Naive thymus-derived CD4-positive, alpha-beta T cell (primary cell): ENCODE measurements at places on chromosomes 16 and 17.

- DNase-seq = no peak
These were observed 75.9 kb upstream of the ZNF750 start for GRCh38 chr17:82915757-82916027.

DNA sequence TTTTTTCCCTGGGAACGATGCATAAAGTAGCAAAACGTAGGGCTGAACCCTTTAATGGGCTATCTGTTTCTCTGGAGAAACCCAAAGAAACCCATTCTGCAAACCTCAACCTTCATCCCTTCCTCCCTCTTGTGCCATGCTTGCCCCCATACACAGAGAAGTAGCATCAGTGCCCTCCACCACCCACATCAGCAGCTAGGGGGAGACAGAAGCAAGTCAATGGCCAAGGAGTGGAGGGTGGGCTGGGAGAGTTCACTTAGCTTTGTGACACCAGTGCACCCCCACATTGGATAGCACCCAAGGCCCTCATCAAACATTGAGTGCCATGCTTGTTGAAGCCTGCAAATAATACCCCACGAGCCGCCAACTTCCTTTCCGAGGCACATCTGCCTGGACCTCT is 282.4 kb downstream of the ABCC12 start:
- no peak for DNase-seq

DNA sequence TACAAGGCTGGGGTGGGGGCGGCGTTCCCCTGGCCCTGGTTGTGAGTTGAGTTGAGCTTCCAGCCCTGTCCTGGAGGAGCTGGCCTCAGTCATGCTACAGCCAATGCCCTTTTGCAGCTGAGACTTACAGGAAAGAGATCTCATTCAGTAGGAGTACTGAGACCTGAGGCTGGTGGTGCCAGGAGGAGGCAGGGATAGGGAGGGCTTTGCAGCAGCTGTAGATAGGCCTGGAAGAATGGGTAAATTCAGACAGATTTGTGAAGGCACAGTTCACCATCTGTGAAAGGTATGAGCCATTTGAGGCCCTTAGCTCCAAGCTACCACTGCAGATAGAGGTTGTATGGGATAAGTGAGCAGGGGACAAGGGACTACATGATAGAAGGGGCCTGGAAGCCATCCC is 5.6 kb downstream of the STX4 start:
- no peak for DNase-seq

GRCh38 chr16:73124097-73124652 is 76.2 kb upstream of the ZFHX3 start:
- DNase-seq = no peak

DNA sequence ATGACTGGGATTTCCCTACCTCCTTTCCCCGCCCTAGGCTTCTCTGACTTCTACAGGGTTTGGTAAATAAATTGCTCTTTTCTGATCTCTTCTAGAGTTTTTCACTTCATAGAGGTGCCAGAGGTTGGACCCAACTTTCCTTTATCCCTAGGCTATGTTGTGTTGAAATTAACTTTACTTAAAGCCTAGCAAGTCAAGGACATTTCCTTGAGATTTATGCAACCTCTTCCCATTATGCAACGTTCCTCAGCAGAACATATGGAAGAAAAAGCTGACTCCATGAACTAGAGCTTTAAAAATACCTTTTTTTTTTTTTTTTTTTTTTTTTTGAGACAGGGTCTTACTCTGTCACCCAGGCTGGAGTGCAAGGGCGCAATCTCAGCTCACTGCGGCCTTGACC is 15.5 kb downstream of the MPO start:
- DNase-seq = no peak

DNA sequence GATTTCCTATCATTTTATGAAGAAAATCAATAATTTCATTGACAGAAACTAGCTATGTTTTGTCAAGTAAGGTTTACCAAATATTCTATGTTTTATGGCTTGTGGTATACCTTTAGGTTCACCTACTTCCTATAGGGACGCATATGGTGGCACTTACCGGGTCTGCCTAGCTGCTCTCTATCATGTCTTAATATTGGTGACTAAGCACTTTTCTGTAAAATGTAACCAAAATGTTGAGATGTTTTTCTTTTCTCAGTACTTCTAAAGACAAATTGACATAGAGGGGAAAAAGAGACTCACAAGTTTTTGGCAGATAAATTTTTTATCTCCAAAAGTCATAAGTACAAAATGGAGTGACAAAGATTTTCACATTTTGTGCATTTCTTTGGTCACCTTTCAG is 22.6 kb upstream of the MYH4 start:
- DNase-seq = no peak

DNA sequence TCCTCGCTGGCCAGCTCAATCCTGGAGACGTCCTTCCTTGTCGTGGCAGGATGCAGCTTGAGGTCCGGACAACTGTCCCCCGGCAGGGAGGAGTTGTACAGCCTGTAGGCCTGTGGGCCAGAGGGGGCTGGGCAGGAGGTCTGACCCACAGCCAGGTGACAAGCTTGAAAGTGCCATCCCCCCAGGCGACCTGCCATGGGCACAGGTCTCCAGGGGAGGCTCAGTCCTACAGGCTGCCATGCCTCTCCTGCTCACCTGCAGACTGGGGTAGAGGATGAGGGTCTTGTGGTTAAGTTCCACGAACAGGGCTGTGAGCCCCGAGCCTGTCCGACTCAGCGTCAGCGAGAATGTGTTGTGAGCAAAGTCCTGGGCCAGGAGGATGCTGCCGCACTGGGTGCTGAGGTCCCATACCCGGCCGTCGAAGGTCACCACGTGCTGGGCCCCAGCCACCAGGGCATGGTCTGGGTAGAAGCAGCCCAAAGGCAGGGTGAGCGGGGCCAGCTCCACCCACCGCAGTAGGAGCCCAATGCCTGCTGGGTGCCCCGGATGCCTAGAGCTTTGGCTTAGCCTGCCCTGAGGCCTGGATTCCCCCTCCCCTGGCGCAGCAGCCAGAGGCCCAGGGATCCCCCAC is 39.8 kb downstream of the RMI2 start:
- DNase-seq = no peak

GRCh38 chr16:84532291-84532724 is 27.8 kb upstream of the MEAK7 start:
- DNase-seq = no peak

- DNase-seq = no peak
These were observed 908 bp upstream of the CLUH start for GRCh38 chr17:2712300-2713043.

- DNase-seq = no peak
These were observed 6.2 kb upstream of the ABCA8 start for GRCh38 chr17:68961214-68961882.

DNA sequence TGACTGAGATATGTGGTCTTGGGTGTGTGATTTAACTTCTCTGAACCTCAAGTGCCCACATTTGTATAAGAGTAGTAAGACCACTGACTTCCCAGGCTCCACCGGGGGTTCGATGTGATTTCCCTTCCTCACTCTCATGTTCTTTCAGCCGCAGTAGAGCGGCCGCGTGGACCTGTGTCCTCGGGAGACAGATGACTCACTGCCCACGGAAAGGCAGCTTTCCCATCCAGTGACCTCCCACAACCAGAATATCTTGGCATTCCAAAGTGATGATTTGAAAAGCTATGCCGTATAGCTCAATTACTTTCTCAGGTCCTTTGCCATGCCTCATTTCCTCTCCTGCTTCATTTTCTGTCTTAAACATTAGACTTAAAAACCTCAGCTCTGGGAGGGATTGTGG is 73.6 kb downstream of the IL21R start:
- no peak for DNase-seq

- no peak for DNase-seq
These were observed 26.1 kb downstream of the PIEZO1 start for GRCh38 chr16:88758944-88759244.

DNA sequence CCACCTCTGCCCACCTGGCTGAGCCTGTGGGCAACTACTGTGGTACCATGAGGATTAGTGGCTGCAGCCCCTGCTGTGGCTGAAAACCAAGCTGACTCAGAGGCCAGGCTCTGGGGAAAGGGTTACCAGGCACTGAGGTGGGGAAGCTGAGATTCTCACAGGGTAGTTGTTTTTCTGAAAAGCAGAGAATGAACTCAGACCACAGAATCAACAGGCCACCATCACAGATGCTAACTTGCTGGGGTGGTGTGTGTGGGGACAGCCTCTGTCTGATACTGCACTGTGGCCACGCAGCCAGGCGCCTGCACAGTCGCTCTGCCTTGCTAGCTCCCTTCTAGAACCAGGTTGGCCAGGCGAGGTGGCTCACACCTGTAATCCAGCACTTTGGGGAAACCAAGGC is 28.8 kb downstream of the NPLOC4 start:
- no peak for DNase-seq

DNA sequence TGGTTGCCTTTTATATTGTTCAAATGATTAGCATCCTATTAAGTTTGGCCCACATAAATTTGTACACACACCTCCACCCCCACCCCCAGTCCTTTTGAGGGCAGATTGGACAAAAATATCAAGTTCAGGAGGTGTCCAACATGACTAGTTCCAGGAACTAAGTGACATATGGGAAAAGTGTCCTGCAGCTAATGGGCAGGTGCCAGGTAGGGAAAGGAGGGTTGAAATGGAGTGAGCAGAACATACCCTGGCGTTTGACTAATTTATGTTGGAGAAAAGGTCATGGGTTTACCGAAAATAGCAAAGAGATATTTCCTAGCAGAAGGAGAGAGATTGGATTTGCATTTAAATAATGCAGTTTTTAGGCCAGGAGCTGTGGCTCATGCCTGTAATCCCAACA is 4.9 kb downstream of the KCTD2 start:
- DNase-seq = no peak

DNA sequence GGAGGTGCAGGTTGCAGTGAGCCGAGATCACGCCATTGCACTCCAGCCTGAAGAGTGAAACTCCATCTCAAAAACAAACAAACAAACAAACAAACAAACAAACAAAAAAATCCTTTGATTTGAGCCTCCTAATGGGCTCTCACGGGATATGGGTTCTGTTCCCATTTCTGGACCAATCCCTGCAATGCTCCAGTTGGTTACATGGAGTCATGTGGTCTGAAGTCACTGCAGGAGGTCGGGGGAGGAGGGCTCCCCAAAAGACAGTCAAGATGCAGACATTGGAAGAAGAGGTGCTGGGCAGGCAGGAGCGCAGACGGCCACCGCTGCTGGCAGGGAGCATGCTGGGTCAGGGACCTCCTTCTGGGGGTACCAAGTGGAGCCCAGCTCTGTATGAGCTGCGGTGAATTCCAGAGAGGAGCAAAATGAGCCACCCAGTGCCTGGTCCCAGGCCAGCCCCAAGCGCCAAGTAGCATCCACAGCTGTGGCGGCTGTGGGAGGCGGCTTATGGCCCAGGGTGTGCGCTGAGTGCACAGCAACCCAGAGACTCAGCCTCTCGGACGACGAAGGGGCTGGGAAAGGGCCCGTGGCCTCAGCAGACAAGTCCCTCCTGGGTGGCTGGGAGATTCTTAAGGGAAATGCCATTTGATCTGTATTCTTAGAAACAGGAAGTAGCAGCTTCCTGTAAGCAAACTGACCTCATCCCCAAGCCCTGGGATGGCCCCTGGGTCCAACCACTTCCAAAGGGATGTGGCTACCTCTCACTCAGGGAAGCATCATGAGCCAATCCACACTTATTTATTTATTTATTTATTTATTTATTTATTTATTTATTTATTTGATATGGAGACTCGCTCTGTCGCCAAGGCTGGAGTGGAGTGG is 19.6 kb upstream of the ATP2A3 start:
- DNase-seq = no peak

- peak; percentile 54 for DNase-seq
These were observed 24.2 kb downstream of the SGSH start for GRCh38 chr17:80195671-80196529.

DNA sequence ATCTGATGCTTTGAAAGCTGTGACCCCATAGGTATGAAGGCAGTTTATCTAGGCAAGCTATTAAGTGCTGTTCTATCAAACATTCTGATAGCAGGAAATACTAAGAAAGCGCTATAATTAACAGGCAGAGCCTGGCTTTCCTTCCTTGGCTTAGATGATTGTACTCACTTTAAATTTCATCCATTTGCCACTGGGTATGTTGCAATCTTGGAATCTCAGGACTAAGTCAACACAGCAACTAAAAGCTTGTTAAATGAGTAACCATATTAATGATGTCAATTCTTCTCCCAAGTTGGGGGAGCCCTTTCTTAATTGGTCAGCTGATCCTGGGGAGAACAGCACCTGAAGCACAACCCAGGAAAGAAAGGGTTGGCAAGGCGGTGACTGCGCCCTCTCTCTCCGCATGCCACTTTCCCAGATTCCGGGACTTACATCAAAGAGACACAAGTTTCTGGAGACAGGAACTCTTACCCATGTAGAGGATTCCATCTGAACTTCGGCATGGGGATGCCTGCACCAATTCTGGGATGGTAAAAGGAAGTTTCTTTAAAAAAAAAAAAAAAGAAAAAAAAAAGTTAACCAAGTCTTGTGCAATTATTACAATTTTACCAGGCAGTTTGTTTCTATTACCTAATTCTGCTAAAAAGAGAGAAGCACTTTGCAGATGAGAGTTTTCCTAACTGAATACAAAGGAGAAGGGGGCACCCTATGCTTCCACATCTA is 54.4 kb upstream of the ICAM2 start:
- no peak for DNase-seq

- no peak for DNase-seq
These were observed 96.9 kb upstream of the CREBBP start for GRCh38 chr16:3977376-3977775.

DNA sequence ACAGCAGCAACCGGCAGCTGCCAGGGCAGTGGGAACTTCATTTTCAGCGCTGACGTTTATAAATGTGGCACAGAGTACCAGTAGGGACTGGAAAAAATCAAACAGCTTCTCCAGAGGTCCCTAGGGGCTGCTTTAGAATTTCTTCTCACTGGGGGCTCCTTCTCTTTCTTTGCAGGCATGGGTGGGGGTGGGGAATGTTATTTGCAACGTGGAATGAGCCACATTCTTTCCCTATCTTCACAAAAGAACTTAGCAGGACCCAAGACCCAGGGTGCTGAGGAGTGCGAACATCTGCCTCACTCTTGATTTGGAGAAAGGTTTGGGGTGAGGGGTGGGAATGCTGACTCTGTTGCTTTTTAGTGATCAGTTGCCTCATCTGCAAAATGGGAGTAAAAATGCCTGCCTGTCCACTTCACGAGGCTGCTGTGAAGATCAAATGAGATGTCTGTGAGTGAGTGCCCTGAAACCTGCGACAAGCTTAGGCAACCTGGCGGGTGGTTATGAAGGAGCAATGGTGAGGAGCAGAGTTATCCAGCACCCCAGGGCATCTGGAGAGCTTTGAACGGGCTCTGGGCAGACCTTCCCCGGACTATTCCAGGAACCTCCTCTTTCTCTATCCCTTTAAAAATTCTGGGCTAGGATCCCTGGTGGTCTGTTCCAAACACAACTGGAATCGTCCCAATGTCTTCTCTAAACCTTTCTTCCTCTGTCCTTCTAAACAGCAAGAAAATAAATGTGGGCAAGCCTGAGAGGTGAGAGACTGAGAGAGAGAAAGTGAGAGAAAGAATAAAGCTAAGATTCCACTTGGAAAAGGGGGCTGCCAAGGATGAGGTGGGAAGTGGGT is 10.7 kb upstream of the PIPOX start:
- DNase-seq = no peak

DNA sequence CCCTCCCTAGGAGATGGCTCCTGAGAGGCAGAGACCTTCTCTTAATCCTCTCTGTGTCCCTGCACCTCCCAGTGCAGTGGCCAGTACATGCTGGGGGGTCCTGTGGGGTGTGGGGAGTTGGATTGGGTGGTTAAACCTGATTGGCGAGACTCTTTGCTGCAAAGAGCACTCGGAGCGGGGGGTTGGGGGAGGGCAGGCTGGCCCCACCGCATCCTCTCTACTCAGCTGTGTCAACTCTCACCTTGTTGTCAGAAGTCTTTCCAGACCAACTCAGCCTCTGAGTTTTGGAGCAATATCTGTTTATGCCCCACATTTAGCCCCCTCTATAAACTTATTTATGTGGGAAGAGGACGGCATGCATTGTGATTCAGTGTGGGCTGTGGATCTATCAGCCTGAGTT is 40.0 kb downstream of the SMARCE1 start:
- peak; percentile 77 for DNase-seq
